ENCODE measurements at places on chromosomes 3 and 15.

DNA sequence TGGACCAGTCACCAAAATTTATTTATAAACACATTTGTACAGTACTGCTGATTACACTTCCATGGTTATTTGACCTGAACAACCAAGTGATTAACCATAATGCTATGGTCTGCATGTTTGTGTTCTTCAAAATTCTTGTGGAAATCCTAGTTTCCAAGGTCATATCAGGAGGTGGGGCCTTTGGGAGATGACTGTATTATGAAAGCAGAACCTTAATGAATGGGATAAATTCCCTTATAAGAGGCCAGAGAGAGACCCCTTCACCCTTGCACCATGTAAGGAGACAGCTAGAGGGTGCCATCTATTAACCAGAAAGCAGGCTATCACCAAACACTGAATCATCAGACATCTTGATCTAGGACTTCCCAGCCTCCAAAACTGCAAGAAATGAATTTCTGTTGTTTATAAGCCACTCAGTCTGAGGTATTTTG, 1.9 kb downstream of the SCAPER start:
- no peak for DNase-seq

DNA sequence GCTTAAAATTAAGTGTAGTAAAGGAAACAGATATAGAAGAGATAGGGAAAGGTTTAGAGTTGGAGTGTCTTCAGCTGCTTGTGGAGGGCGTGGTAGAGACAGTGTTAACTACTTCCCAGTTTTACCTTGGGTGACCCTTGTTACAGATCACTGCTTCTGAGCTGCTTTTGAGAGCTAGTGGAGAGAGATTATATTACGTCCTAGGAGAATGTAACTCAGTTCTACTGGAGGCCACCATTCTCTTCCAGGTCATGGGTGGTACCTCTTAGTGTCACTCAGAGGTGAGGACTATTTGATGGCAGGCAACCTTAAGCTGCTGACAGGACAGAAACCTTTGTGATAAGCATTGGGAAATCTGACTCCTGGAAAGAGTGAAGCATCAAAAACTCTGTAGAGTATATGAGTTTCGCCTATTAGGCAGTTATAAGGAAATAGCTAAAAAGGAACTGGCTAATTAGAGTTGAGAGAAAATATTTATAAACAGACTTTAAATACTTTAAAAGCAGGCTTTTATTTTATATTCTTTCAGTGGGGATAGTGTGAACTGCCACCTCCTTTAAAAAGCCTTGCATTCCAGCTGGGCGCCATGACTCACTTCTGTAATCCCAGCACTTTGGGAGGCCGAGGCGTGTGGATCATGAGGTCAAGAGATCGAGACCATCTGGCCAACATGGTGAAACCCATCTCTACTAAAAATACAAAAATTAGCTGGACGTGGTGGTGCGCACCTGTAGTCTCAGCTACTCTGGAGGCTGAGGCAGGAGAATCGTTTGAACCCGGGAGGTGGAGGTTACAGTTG, 106.5 kb downstream of the ZNF609 start:
- DNase-seq: peak; percentile 42

GRCh38 chr3:53726643-53727042, 119.6 kb downstream of the CHDH start:
- DNase-seq: no peak

- no peak for DNase-seq
Measured at GRCh38 chr3:25592510-25592968, 72.2 kb downstream of the TOP2B start.

DNA sequence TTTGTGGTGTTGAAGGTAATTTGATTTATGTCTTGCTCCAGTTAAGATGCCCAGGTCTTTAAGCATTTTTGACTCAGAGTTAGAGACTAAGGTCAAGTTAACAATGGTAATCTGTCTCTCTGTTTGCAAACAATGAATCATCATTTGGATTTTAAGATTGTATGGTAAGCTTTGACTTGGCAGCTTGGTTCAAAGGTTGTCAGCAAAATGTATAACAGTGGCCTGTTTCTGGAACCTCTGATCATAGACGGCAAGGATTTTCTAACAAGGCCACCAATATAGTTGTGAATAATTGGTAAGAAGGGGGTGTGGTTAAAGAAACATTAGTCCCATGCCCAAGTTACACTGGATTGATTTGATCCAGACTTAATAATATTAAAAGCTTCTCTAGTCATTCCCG, 775.2 kb upstream of the GOLIM4 start:
- no peak for DNase-seq

GRCh38 chr15:89400782-89401545, 66.3 kb upstream of the POLG start:
- DNase-seq: no peak

DNA sequence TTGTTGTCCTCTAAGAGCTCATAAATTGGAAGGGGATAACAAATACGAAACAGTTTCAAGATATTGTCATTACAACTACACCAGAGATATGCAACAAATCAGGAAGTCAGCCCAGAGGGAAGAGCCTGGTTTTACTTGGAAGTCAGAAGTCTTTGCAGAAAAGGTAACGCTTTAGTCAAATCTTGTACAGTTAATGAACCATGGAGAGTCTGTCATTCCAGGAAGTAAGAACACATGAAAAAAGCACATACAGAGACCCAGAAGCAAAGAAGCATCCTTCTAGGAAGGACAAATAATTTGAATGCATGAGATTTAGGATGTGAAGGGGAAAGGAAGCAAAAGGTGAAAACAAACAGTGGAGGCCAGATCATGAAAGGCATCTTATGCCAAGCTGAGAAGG, 19.6 kb downstream of the DYNC1LI1 start:
- no peak for DNase-seq

- DNase-seq: no peak
Measured at GRCh38 chr3:195159117-195159813, 111.7 kb downstream of the XXYLT1 start.

DNA sequence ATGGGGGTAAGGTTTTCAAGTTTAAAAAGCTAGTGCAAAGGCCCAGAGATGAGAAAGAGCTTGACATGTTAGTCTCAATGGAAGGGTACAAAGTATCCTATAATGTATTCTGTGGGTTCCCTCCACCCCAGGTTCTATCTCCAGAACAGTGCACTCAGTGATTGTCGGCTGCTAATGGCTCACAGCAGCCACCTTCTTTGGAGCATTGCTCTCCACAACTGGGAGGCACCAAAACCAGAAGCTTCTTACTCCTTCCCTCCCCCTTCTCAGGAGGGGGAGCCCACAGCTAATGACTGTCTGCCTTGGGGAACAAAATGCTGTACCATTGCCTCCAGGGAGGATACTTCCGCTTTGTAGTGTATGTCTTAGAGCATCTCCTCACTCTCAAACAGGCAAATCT, 439.4 kb upstream of the RBMS3 start:
- no peak for DNase-seq

- DNase-seq: no peak
Measured at GRCh38 chr15:63972801-63973200, 73.5 kb downstream of the DAPK2 start.

GRCh38 chr3:179589143-179589542, 15.3 kb downstream of the MRPL47 start:
- no peak for DNase-seq

DNA sequence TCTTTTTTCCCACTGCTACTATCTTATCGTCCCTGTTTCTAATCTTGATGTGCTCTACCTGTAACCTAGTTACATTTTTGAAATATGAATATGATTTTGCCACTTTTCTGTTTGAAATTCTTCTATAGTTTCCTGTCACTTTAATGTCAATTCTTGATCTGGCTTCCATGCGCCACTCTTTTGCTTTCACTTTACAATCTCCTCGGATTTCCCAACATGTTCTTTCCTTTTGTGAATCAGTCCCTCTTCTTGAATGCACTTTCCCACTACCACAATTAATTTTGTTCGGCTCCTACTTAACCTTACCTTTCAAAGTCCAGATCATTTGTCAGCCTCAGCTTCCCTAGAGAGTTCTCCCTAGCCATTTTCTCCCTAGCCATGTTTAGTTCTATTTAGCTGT, 8.3 kb downstream of the TIMMDC1 start:
- no peak for DNase-seq

- no peak for DNase-seq
Measured at GRCh38 chr15:93645594-93645993, 556.6 kb upstream of the RGMA start.

DNA sequence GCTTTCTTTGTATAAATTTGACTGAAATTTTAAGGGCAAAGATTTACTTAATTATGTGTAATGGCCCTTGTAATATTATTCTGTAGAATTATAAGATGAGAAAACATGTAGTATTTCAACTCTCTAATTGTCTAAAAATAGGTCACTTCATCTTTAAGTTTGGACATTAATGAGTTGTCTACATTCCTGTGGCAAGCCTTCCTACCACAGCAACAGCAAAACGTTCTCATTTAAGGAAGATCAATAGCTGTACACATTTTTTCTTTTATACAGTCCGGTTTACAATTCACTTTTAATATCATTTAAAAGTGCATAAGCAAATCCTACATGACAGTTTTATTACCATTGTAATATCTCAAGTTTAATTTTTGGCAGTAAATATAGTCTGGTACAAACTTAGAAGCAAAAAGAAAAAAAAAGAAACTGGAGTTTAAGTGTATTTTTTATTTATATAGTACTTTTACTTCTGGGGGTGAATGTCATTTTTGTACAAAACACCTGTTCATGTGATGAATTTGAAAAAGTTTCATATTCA, 501.8 kb downstream of the ZPLD1 start:
- no peak for DNase-seq

- peak; percentile 18 for DNase-seq
Measured at GRCh38 chr3:197592361-197593045, 36.7 kb upstream of the BDH1 start.

DNA sequence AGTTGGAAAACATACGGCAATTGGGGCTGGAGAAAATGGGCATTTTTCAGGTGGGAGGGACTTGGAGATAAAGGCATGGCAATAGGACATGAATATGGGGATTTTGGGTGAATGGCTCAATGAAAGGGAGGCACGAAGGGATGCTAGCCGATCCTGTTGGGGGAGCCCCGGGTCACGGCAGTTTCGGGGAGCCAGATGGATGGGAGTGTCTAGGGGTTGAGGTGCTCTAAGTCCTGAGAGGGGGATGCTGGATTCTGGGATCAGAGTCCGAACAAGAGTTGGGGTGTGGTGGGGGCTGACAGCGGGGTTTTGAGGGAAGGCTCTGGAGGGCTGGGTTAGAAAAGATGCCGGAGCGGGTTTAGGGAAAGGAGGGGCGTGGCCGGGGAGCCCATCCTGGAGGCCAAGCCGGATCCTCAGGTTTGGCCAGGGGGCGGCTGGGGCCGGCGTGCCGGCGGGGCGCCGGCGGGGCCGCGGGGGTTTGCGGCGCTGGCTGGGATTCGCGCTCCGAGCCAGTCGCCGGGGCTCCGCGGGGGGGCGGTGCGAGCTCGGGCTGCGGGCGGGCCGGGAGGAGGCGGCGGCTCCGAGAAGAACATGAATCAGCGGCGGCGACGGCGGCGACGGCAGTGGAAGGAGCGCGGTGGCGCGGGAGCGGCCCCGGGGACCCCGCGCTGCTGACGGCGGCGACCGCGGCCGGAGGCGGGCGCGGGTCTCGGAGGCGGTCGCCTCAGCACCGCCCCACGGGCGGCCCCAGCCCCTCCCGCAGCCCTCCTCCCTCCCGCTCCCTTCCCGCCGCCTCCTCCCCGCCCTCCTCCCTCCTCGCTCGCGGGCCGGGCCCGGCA, at the start of gene TYRO3:
Gene TYRO3 (plus strand): TSS at position 813 of the 839 bp plus-strand sequence. CDS start 46 bp downstream, outside the sequence.
- peak; percentile 50 for DNase-seq

DNA sequence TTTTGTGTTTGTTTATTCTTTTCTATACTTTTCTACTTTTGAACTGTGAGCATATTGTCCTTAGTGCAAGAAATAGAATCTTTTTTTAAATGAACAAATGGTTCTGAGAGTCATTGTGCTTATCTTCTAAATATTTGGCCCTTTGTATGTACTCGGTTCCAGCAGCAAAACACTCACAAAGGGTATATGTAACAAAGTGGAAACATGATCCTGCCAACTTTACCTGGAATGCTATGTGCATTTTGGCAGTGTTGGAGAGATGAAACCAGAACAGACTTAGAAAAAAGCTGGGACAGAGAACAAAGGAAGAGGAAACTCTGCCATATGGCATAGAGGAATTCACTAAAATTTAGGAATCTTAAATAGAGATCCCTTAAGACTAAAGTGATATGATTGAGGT, 150.1 kb downstream of the FGF12 start:
- DNase-seq: no peak

GRCh38 chr3:111735243-111735758, 123.8 kb upstream of the PHLDB2 start:
- no peak for DNase-seq

GRCh38 chr15:25501828-25502446, 63.1 kb upstream of the UBE3A start:
- DNase-seq: no peak

GRCh38 chr3:56923526-56924224, 121.9 kb upstream of the ARHGEF3 start:
- DNase-seq: no peak

- no peak for DNase-seq
Measured at GRCh38 chr3:107817076-107817475, 273.8 kb downstream of the CD47 start.

DNA sequence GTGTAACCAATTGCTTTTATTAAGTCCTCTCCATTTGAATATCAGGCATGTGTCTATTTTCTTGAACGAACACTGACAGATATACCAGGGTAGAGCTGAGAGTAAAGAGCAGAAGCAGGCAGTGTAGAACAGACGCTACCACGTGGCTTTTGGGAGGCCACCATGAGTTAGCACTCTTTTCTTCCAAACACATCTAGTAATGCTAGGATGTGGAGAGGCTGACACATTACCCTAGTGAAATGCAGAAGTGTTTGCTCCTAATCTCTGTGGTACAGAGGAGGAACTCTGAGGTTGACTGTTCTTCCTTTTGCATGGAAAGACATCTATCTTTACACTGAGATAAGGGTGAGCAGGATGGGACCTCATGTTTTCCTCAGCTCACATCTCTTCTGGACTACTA, 216.3 kb downstream of the SATB1 start:
- no peak for DNase-seq

- DNase-seq: no peak
Measured at GRCh38 chr3:78918361-78919020, 849.3 kb downstream of the ROBO1 start.

- no peak for DNase-seq
Measured at GRCh38 chr3:62255758-62256157, 117.6 kb downstream of the FEZF2 start.

DNA sequence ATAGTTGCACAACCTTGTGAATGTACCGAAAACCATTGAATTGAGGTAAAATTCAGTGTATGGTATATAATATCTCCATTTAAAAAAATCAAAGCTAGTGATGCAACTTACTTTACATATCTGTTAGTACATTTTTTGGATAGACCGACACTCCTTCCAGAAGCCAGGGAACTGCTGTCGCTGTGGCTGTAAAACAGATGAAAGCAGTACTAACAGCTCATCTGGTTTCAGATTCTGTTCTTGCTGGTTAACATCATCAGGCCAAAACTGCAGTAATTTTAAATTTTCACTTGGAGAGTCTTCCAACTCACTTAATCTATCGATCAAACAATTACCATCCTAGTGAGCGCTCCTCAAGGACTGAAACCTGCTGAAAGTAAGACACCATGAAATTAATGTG, 145.1 kb downstream of the LRRC28 start:
- no peak for DNase-seq

GRCh38 chr3:141279077-141279967, 47.7 kb downstream of the PXYLP1 start:
- no peak for DNase-seq
